ENCODE measurements at places on chromosomes 12 and 14.

DNA sequence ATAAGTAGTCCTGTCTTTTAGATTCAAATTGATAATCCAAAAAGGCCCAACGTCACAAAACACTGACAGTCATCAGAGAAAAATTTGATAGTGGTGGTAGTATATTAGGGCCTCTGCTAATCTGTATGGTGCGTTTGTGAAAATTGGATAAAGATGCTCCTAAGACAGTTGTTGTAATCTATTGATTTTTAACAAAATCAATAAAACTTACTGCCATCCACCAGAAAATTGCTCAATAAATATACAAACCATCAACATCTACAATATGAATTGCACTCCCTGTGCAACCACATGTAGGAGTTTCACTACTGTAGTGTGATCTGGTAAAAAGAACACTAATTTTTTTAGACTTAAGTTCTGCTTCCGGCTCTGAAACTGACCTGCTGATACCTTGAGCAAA lies 336.8 kb downstream of the FUT8 start:
- no peak for DNase-seq

DNA sequence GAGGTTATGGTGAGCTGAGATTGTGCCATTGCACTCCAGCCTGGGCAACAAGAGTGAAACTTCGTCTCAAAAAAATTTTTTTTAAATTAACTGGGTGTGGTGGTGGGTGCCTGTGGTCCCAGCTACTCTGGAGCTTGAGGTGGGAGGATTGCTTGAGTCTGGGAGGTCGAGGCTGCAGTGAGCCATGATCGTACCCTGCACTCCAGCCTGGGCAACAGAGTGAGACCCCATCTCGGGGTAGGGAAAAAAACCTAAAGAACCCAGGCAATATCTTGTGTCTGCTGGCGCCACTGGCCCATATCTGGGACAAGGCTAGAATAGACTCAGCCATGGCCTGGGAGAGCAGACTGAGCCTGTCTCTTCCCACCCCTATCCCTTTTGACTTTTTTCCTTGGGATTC lies 9.1 kb upstream of the GPRC5A start:
- no peak for DNase-seq

DNA sequence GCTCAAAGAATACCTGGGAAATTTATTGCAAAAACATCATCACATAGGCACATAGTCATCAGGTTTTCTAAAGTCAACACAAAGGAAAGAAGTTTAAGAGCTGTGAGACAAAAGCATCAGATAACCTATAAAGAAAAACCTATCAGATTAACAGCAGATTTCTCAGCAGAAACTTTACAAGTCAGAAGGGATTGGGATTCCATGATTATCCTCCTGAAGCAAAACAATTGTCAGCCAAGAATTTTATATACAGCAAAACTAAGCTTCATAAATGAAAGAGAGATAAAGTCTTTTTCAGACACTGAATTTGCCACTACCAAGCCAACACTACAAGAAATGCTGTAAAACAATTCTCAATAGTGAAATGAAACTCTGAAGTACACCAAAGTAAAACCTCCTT lies 28.8 kb upstream of the LGR5 start:
- no peak for DNase-seq

- DNase-seq, result no peak
These were observed 283.1 kb downstream of the TMEM117 start for GRCh38 chr12:44118946-44119345.
